ENCODE measurements at places on chromosomes 1 and 21. TPM values are rescaled to one million over a fixed set of nuclear protein-coding genes. Genes with fewer than 3 reads are reported as not detected.

Gene TP73
- 0.90 TPM for total RNA-seq

Gene PAPPA2
- total RNA-seq, result 0.02 TPM

Gene TMEM61
- total RNA-seq, result 0.99 TPM

Gene FTCD
- not detected for total RNA-seq

Gene EVA1C
- 55.6 TPM for total RNA-seq

Gene ZNF648
- total RNA-seq, result not detected

Gene HMGCS2
- total RNA-seq, result not detected

Gene BOLA1
- total RNA-seq, result 25.9 TPM

Gene EXTL1
- total RNA-seq, result not detected

Gene SLAMF7
- 1.0 TPM for total RNA-seq

Gene CD1D
- not detected for total RNA-seq

Gene BECN2
- not detected for total RNA-seq

Gene RGS13
- not detected for total RNA-seq

Gene MORC3
- total RNA-seq, result 5.9 TPM

Gene PLCH2
- total RNA-seq, result 0.40 TPM

Gene VCAM1
- 0.05 TPM for total RNA-seq

Gene CD52
- total RNA-seq, result not detected

Gene BRWD1
- total RNA-seq, result 10.8 TPM

Gene EDARADD
- 3.8 TPM for total RNA-seq

Gene FAM131C
- 13.5 TPM for total RNA-seq

Gene CLSTN1
- total RNA-seq, result 63.5 TPM

Gene UBE2U
- not detected for total RNA-seq

Gene LEPROT
- total RNA-seq, result 41.7 TPM

Gene AGO3
- total RNA-seq, result 7.2 TPM

Gene TTC34
- 0.02 TPM for total RNA-seq

Gene TDRD5
- total RNA-seq, result 0.03 TPM

Gene WDR26
- 37.2 TPM for total RNA-seq

Gene RABGGTB
- 59.1 TPM for total RNA-seq

Gene WRAP73
- total RNA-seq, result 19.8 TPM

Gene ANKRD34A
- total RNA-seq, result 0.23 TPM

Gene CDC42BPA
- 11.7 TPM for total RNA-seq

Gene DEPDC1
- 10.8 TPM for total RNA-seq

Gene NHLH1
- total RNA-seq, result 0.40 TPM

Gene RNU1-4
- total RNA-seq, result 44.9 TPM

Gene CFHR2
- total RNA-seq, result not detected

Gene NUF2
- total RNA-seq, result 25.2 TPM

Gene TMPRSS3
- total RNA-seq, result 0.14 TPM

Gene ST6GALNAC5
- total RNA-seq, result 0.11 TPM

Gene GBP7
- total RNA-seq, result not detected

Gene HSD3B1
- total RNA-seq, result not detected

Gene CCDC181
- total RNA-seq, result 0.11 TPM

Gene HES2
- total RNA-seq, result 4.8 TPM

Gene CD53
- total RNA-seq, result not detected
